Glutamatergic neuron (in vitro differentiated cells): ENCODE measurements at places on chromosomes 13 and 19.

GRCh38 chr19:29504454-29504853, 21.3 kb upstream of the VSTM2B start:
- peaks cover 3% of the 10 kb centered on the region for H3K4me1 ChIP-seq
- H3K36me3 ChIP-seq = peaks cover 18% of the 10 kb centered on the region
- no peak overlapping the region for H3K4me3 ChIP-seq
- peaks cover 10% of the 10 kb centered on the region for H3K27me3 ChIP-seq

DNA sequence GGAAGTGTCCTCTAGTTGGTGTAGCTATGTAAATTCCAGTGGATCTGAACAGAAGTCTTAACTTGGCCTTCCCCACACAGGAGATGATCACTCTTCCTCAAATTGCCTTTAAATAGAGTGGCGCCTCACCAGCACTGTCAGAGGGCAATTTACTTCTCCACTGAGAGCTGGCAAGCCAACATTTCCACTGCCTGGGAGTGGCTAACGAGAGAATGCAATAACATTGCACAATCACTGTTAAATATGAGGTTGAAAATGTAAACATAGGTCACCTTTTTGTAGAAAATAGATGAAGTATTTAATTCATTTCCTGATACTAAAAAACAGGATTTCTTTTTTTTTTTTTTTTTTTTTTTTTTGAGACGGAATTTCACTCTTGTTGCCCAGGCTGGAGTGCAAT, 55.4 kb upstream of the UBL3 start:
- H3K4me3 ChIP-seq = no peak overlapping the region
- no peaks in the 10 kb centered on the region for H3K36me3 ChIP-seq
- peaks cover under 1% of the 10 kb centered on the region for H3K27me3 ChIP-seq
- no peak overlapping the region for H3K27ac ChIP-seq
- peaks cover 6% of the 10 kb centered on the region for H3K4me1 ChIP-seq
- no peak for DNase-seq

DNA sequence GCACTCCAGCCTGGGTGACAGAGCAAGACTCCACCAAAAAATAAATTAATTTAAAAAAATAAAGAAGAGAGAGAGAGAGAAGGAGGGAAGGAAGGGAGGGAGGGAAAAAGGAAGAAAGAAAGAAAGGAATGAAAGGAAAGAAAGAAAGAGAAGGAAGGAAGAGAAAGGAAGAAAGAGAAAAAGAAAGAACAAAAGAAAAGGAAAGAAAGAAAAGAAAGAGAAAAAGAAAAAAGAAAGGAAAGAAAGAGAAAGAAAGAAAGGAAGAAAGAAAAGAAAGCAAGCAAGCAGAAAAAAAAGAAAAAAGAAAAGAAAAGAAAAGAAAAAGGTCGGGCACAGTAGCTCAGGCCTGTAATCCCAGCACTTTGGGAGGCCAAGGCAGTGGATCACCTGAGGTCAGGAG, 14.9 kb upstream of the ZNRF4 start:
- DNase-seq = no peak
- H3K27me3 ChIP-seq = peaks cover 8% of the 10 kb centered on the region
- H3K4me3 ChIP-seq = no peak overlapping the region
- H3K4me1 ChIP-seq = no peaks in the 10 kb centered on the region
- no peak overlapping the region for H3K27ac ChIP-seq

- H3K4me3 ChIP-seq = no peak overlapping the region
- H3K36me3 ChIP-seq = no peaks in the 10 kb centered on the region
- H3K27me3 ChIP-seq = no peaks in the 10 kb centered on the region
- DNase-seq = no peak
Observed at GRCh38 chr13:85693889-85694511, 105.2 kb downstream of the SLITRK6 start.

DNA sequence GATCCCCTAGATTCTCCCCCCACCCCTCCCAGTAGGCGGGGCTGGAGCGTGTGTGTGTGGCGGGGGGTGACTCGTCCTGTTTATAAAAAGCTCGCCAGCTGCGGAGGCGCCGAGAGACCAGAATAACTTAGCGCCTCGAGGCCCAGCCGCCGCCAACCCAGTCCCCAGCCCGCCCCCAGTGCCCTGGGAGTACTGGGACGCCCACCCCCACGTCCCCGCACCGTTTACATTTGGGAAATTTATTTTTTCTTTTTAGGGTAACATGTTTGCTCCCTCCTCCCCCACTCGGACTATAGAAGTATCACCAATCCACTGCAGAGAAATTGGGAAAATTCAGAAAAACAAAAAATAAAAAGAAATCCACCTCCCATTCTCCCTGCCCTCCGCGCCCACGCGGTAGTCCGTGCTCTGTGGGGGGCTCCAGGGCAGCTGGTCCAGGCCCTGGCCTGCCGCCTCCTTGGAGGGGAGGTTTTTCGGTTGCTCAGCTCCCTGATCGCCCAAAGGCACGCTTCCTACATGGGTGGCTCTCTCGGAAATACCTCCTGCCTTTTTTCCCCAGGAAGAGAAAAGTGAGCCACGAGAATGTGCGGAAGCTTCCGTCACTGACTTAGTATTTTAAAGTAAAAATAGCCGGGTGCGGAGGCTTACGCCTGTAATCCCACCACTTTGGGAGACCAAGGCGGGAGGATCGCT, 1.5 kb upstream of the RAB3A start:
- peak overlapping the region; percentile 87 for H3K27ac ChIP-seq
- H3K27me3 ChIP-seq = peaks cover 3% of the 10 kb centered on the region
- peak; percentile 64 for DNase-seq
- H3K36me3 ChIP-seq = no peaks in the 10 kb centered on the region
- H3K4me3 ChIP-seq = peak overlapping the region; percentile 87

DNA sequence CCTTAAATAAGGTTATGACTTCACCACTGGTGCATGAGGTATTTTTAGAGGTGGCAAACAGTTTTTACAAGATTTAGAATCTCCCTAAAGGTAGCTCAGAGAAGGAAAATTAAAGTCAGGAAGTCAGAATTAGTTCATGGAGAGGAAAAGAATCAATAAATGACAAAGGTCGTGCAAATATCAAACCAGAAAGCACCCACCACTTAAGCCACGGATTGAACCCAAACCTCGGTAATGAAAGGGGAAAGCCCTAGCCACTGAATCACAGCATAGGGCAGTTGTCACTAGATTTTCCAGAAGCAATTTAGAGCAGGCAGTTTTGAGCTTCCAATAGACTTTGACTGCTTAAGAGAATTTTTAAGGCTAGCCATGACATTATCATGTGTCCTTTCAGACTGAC, 1590.4 kb downstream of the SLITRK1 start:
- no peaks in the 10 kb centered on the region for H3K27me3 ChIP-seq
- no peaks in the 10 kb centered on the region for H3K36me3 ChIP-seq
- DNase-seq = no peak
- H3K4me3 ChIP-seq = no peak overlapping the region
- no peaks in the 10 kb centered on the region for H3K4me1 ChIP-seq

DNA sequence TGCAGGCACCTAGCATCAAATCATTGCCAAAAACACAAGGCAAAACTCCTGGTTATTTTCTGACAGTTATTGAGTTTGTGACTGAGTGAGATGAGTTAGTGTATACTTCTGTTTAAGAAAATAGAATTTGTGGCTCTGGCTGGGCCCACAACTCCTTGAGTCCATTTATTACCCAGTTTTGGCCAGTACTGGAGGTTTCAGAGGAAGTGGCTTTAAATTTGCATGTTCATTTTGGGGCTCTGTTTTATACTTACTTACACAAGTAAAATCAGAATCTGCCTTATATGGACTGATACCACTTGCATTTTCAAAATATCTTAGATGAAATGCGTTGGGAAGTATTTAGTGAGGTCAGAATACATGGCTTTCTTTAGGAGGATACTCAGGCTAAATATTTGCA, 29.0 kb downstream of the TNFSF11 start:
- H3K27ac ChIP-seq = no peak overlapping the region
- no peaks in the 10 kb centered on the region for H3K36me3 ChIP-seq
- H3K4me1 ChIP-seq = no peaks in the 10 kb centered on the region
- H3K27me3 ChIP-seq = peaks cover 2% of the 10 kb centered on the region
- no peak for DNase-seq
- H3K4me3 ChIP-seq = no peak overlapping the region

DNA sequence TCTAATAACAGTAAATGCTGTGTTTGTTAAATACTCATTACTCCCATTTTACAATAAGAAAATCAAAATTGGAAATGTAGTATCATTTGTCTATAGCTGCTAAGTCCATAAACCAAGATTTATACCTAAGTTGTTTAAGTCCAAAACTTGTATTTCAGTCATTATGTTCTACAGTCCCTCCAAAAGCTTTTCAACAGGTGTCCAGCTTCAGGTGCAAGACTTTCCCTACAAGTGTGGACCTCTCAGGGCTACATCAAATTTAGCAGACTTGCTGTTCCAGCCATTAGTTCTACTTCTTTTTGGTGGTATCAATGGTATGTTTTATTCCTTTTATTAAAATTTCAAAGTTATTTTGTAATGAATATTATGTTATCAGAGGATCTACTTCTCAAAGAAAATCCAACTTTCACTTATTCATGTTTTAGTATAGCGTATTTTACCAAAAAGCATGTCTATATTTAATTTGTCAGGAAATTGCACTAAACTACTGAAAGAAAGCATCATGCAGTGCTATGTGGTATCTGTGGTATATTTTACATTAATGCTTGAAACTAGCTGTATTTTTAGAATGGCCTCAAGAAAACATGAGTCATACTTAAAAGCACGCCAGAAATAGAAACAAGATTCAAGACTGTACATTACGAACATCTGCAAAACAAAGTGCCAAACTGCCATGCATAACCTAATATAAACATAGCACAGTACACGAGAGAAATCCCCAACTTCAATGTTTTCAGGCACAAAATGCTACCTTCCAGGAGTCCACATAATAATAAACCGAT, 44.5 kb downstream of the VWA8 start:
- no peak overlapping the region for H3K4me3 ChIP-seq
- peaks cover 24% of the 10 kb centered on the region for H3K4me1 ChIP-seq
- no peak for DNase-seq
- H3K27me3 ChIP-seq = no peaks in the 10 kb centered on the region
- no peaks in the 10 kb centered on the region for H3K36me3 ChIP-seq

DNA sequence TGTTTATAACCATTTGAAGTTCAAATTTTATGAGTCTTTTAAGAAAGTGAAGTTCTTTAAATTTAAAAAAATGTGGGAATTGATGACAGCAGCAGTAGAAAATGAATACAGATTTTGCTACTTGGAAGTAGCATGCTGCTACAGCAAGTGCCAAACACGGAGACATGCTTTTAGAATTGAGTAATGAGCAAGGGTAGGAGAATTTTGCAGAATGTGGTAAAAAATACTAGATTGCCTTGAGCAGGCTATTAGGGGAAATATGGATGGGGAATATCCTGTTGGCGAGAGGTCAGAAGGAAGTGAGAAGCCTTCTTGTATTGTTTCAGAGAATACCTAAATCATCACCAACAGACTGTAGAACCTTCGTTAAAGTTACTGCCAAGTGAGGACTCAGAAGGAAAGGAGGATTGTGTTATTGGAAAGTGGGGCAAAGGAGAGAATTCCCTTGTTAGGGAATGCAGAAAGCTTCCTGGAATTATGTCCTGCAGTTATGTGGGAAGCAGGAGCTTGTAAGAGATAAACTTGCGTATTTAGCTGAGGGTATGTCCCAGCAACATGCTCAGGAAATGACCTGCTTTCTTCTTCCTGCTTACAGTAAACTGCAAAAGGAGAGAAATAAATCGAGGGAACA, 32.4 kb upstream of the OXGR1 start:
- H3K27me3 ChIP-seq = no peaks in the 10 kb centered on the region
- no peaks in the 10 kb centered on the region for H3K36me3 ChIP-seq
- no peak for DNase-seq
- no peak overlapping the region for H3K27ac ChIP-seq
- no peak overlapping the region for H3K4me3 ChIP-seq
- H3K4me1 ChIP-seq = no peaks in the 10 kb centered on the region

DNA sequence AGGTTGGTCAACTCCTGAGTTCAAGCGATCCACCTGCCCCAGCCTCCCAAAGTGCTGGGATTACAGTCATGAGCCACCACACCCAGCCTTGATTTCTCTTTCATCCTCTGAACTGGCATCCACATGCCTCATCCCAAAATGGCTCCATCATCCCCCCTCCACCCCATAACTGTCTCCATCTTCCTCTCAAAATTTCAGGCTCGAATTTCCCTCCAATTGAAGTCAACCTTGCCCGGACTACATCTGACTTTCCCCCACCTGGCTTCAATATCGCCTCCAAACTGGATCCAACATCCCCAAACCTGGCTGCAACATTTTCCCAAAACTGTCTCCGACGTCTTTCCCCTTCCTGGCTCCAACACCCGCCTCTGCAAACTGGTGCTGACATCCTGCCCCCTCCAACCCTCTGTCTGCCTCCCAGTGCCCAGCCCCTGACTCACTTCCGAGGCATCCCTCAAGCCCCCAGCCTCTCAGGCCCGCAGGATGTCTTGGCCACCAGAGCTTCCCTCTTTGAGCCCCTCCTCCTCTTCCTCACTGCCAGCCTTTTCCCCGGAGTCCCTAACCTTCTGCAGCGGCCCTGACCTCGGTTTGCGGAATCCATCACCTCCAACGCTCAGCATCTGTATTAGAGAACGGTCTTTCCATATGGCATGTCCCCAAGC, 943 bp downstream of the EXOC3L2 start:
- H3K27me3 ChIP-seq = peaks cover 2% of the 10 kb centered on the region
- no peaks in the 10 kb centered on the region for H3K4me1 ChIP-seq
- H3K27ac ChIP-seq = no peak overlapping the region
- DNase-seq = no peak
- H3K36me3 ChIP-seq = no peaks in the 10 kb centered on the region
